ENCODE measurements at places on chromosomes 7 and 10.

DNA sequence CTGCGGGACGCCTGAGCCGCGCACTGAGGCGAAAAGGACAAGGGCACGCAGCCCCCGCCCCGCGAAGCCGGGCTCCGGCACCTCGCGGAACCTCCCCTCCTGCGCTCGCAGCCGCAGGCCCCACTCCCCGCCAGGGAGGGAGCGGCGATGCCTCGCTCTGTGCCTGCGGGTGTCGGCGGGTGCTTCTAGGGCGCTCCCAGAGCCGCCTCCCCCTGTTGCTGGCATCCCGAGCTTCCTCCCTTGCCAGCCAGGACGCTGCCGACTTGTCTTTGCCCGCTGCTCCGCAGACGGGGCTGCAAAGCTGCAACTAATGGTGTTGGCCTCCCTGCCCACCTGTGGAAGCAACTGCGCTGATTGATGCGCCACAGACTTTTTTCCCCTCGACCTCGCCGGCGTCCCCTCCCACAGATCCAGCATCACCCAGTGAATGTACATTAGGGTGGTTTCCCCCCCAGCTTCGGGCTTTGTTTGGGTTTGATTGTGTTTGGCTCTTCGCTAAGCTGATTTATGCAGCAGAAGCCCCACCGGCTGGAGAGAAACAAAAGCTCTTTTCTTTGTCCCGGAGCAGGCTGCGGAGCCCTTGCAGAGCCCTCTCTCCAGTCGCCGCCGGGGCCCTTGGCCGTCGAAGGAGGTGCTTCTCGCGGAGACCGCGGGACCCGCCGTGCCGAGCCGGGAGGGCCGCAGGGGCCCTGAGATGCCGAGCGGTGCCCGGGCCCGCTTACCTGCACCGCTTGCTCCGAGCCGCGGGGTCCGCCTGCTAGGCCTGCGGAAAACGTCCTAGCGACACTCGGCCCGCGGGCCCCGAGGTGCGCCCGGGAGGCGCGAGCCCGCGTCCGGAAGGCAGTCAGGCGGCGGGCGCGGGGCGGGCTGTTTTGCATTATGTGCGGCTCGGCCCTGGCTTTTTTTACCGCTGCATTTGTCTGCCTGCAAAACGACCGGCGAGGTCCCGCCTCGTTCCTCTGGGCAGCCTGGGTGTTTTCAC lies 519 bp downstream of the ITGB8 start:
- H3K4me1 ChIP-seq: peaks cover 22% of the 10 kb centered on the region
- DNase-seq: peak; percentile 87
- H3K36me3 ChIP-seq: no peaks in the 10 kb centered on the region
- H3K27ac ChIP-seq: no peak overlapping the region
- peak overlapping the region; percentile 49 for H3K4me3 ChIP-seq

DNA sequence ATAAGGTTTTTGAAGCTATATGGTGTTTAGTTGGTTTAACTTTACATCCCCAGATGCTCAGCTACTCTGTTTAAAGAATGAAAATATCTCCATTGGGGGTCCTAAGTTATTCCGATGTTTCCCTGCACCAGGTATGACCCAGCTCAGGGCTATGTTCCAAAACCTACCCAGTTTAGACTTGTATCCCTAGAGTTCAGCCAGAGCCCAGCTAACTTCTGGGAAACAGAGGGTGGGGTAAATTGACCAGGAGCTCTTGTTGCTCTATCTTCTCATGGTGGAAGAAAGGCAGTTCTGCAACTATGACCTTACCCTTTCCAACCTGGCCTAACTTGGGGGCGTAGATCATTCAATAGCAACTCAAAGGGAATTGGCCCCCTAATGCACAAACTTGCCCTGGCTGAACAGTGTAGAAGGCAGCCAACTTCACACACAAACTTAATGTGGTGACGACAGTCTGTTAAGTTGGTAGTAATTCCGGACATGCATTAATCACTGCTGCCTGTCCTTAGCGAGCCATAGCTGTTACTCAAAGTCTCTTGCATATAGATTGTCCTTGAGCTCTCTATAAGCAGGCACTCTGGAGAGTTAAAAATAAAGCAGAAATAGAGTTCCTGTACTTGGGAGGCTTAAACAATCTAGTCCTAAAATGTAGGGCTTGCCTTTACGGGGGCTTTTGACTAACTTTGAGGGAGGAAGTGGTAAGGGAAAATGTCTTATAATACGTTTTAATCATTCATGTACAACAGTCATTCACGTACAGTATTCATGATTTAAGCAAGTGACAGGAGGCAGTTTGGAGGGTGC lies 5.3 kb upstream of the ZNRF2 start:
- peaks cover 11% of the 10 kb centered on the region for H3K4me1 ChIP-seq
- no peaks in the 10 kb centered on the region for H3K36me3 ChIP-seq
- H3K27me3 ChIP-seq: no peaks in the 10 kb centered on the region
- no peak overlapping the region for H3K4me3 ChIP-seq
- DNase-seq: no peak

- H3K4me3 ChIP-seq: no peak overlapping the region
- H3K27ac ChIP-seq: no peak overlapping the region
- H3K36me3 ChIP-seq: no peaks in the 10 kb centered on the region
- H3K4me1 ChIP-seq: no peaks in the 10 kb centered on the region
Measured at GRCh38 chr7:117157241-117158209, 165.3 kb downstream of the WNT2 start.

DNA sequence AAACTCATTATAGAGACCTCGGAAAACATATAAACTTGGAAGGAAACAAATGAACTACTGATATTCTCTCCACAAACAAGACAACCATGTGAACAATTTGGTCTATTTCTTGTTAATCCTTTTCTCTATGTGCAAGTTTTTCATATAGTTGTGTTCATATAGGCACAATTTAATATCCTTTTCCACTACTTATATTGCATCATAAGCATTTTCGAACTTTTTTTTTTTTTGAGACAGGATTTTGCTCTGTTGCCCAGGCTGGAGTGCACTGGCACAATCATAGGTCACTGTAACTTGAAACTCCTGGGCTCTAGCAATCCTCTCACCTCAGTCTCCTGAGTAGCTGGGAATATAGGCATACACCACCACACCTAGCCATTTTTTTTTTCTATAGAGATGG lies 5.2 kb downstream of the PEX1 start:
- H3K4me1 ChIP-seq: peaks cover 14% of the 10 kb centered on the region
- no peak overlapping the region for H3K4me3 ChIP-seq
- H3K27ac ChIP-seq: no peak overlapping the region
- H3K36me3 ChIP-seq: peaks cover 35% of the 10 kb centered on the region

Data from spleen (tissue), 13 donors.